ENCODE measurements at places on chromosomes 12 and 14.

- no peak for DNase-seq
Observed at GRCh38 chr12:53703756-53704155, 23.5 kb downstream of the CALCOCO1 start.

GRCh38 chr12:38898001-38898684, 7.2 kb downstream of the CPNE8 start:
- DNase-seq, result no peak

- DNase-seq, result no peak
Observed at GRCh38 chr12:122908915-122909314, 13.0 kb upstream of the VPS37B start.

GRCh38 chr12:80936642-80937390, 918 bp downstream of the LIN7A start:
- DNase-seq, result no peak

Data from activated CD8-positive, alpha-beta memory T cell treated with anti-CD3 and anti-CD28 coated beads for 1 hour (primary cell).